Effector CD4-positive, alpha-beta T cell (primary cell): ENCODE measurements at places on chromosomes 5 and 9.

GRCh38 chr5:78289911-78290310 is 4.6 kb downstream of the AP3B1 start:
- no peak for DNase-seq

GRCh38 chr5:76425928-76426804 is 23.1 kb downstream of the IQGAP2 start:
- DNase-seq = no peak

GRCh38 chr5:168316139-168316578 is 24.7 kb downstream of the WWC1 start:
- DNase-seq = no peak

DNA sequence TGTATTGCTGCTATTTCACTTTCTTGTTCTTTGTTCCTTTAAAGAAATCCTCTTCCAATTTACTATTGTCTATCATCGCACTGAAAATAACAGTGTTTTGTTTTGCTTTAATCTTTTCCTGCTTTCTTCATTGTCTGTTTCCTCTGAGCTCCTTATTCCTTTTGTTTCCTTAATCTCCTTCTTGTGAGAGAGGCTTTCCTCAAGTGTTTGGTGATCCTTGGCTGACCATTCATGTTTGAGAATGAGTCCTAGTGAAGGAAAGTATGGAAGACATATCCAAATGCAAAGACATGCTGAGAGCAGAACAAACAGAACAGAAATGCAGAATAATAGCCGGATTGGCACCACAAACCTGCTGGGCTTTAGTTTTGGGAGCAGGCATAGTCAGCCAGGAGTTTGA is 42.0 kb upstream of the ENTREP1 start:
- DNase-seq = no peak
